ENCODE measurements at places on chromosomes 4 and X.

- peak; percentile 50 for DNase-seq
Observed at GRCh38 chrX:11381464-11381863, 88.3 kb downstream of the AMELX start.

- no peak for DNase-seq
Observed at GRCh38 chr4:99824070-99824599, 7.5 kb downstream of the DAPP1 start.

GRCh38 chr4:40648131-40648530 is 18.5 kb upstream of the RBM47 start:
- DNase-seq: no peak

DNA sequence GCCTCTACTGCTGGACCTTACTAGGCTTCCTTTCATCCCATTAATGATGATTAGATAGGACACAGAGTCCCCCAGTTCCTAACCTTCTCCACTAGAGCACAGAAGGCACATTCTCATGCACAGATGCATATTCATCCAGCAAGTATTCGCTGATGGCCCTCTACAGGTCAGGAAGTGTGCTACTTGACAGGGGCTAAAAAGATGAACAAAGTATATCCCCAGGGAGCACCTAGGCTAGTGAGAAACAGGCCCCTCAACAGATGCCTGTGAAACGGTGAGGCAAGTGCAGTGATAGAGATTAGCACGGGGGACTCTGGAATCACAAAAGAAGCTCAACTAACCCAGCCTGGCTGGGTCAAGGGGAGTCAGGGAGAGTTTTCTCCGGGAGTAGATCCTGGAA is 95.8 kb downstream of the MGST2 start:
- DNase-seq: no peak

DNA sequence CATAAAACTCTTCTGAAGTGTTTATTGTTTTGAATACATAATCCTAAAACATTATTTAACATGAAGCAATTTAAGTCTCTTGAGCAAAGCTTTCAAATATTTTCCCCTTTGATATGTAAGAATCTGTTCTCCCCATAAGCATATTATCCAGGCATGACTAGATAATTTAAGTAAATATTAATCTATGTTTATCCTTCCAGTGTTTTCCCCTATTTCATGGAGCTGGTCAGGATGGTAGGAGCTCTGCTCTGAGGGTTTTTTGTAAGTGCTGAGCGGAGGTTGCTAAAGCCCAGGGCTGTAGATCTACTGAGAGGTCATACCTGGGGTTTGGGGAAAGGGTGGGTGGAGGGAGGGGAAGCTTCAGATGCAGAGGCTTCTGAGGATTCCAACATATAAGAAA is 258.9 kb upstream of the SFRP2 start:
- DNase-seq: no peak

Measured in tibial artery (tissue), 4 donors.